Stimulated activated CD4-positive, alpha-beta T cell treated with anti-CD3 and anti-CD28 coated beads, Interleukin-15, amount 100 ng/mL, for 48 hours (primary cell): ENCODE measurements at places on chromosomes 7 and 10.

DNA sequence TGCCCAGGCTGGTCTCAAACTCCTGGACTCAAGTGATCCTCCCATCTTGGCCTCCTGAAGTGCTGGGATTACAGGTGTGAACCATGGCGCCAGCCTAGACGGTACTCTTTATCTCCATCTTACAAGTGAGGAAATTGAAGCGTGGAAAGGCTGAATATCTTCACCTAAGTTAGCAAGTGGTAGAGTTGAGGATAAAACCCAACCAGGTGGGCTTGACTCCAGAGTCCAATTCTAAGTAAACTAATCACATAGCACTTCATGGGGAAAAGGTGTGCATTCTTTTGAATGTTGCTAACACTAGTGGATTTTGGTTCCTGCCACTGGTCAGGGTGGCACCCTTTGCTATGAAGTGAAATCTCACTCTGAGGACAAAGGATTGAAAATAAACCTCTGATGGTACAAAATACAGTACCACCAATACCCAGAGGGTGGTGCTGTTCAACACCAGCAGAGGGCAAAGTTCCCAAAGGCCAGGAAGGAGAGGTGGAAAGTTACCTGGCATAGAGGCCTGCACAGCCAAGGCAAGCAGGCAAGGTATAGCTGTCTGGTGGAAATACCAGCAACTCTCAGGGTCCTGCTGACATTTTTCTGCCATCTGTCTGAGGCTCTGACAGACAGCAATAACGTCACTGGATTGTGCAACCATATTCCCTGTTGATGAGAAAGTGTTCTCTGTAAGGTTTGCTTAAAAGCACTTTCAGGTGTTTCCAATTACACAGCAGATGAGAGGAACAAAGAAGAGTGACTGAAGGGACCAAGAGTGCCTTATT is 17.6 kb downstream of the ZDHHC16 start:
- DNase-seq, result no peak

- DNase-seq, result no peak
Observed at GRCh38 chr10:123382491-123382890, 228.3 kb downstream of the BUB3 start.

GRCh38 chr10:132293201-132293812 is 14.4 kb downstream of the STK32C start:
- DNase-seq, result no peak

DNA sequence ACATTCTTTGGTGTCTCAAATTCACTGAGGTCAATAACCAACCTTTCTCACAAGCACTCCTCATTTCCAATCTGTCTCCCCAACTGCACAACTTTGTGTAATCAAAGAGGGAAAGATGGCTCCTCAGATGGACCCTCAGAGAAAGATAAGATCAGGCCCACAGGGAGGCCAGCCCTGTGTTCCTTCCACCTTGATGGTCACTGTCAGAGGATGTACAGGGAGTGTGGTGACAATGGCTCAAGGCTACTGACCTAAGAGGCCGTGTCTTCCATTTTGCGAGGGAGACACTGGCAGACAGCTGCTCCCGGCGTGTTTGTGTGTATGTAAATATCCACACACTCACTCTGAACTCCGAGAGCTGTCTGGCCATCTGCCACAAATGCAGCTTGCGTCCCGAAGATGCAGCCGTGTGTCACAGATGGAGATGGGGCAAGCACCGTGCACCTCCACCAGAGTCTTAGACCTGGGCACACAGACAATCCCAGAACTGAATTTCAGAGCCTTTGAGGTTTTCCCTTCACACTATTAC is 712.1 kb upstream of the NRP1 start:
- no peak for DNase-seq

DNA sequence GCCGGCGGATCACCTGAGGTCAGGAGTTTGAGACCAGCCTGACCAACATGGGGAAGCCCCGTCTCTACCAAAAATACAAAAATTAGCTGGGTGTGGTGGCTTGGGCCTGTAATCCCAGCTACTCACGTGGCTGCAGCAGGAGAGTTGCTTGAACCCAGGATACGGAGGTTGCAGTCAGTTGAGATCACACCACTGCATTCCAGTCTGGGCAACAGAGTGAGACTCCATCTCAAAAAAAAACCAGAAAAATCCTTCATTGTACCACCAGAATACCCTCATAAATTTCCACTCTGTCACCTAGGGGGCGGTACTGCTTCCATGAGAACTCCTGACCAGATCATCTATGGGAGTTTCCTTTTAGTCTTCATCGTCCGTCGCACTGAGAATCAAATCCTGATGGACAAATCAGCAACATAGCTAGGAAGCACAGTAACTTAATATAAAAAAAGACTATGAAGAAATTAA is 225.8 kb upstream of the KLF14 start:
- DNase-seq, result no peak

- DNase-seq, result no peak
Observed at GRCh38 chr10:111030042-111030750, 46.6 kb upstream of the ADRA2A start.

GRCh38 chr7:3067193-3067592 is 23.5 kb upstream of the CARD11 start:
- no peak for DNase-seq

GRCh38 chr10:18450298-18450697 is 201.1 kb downstream of the NSUN6 start:
- DNase-seq, result no peak

DNA sequence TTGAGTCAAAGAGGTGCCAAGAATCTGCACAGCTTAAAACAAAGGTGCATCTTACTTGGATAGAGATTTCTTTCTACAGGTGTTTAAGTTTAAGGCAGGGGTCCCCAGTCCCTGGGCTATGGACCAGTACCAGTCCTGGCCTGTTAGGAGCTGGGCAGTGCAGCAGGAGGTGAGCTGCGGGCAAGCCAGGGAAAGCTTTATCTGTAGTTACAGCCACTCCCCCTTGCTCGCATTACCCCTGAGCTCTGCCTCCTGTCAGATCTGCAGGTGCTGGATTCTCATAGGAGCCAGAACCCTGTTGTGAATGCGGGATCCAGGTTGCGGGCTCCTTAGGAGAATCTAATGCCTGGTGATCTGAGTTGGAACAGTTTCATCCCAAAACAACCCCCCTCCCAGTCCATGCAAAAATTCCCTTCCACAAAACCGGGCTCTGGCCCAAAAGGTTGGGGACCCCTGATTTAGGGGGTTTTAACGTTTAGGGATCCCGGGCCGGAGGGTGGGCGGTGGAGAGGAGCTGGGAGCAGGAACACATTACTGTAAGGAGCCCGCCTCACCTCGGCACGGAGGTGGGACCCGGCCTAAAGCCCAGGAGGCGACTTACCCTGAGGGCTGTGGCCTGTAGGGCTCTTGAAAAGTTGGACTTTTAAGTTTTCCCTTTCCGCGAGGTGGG is 60.2 kb downstream of the ZNF467 start:
- no peak for DNase-seq

DNA sequence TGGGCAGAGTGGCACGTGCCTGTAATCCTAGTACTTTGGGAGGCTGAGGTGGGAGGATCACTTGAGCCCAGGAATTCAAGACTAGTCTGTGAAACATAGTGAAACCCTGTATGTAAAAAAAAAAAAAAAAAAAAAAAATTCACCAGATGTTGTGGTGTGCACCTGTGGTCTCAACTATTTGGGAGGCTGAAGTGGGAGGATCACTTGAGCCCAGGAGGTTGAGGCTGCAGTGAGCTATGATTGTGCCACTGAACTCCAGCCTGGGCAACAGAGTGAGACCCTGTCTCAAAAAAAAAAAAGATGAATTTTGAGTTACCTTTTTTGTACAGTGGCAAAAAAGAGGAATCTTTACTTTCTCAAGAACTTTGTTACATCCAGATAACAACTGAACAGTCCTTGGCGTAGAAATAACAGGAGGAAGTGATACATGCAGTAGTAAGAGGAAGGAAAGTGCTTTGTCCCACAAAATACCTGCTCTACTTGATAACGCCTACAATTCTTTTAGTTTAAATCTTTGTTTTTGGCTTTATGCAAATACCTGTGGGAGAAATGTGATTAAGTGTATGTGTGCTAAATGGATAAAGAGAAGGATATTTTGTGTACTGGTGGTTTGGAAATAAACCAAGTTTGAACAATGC is 29.3 kb downstream of the SPAG6 start:
- no peak for DNase-seq

DNA sequence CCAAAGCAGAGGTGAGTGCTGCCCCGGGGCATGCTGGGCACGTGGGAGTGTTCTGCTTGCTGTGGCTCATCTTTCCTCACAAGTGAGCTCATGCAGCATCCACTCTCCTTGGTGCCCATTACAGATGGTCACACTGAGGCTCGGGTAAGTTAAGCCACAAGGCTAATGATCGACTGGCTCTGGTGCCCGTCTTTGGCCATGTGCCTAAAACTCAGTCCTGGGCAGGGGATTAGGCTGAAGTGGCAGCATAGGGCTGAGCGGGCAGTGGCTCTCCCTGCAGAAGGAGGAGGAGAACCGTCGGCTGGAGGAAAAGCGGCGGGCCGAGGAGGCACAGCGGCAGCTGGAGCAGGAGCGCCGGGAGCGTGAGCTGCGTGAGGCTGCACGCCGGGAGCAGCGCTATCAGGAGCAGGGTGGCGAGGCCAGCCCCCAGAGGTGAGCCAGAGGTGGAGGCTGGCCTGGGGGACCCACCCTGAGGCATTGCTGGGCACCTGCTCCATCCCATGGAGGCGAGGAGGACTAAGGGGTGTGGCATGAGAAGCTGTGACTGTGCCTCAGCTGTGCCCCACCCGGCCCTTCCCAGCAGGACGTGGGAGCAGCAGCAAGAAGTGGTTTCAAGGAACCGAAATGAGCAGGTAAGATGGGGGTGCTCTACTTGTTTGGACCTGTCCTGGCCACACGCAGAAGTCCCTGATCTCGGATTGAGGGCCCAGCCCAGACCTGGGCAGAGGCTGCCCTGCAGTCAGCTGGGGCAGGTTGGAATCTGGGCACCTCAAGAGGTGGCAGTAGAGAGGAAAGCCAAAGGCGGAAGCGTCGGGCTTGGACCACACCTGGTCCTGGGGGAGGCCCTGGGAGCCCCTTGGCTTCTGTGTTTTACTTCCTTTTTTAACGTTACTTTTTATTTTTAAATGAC is 7.3 kb downstream of the PGAM2 start:
- DNase-seq, result no peak

DNA sequence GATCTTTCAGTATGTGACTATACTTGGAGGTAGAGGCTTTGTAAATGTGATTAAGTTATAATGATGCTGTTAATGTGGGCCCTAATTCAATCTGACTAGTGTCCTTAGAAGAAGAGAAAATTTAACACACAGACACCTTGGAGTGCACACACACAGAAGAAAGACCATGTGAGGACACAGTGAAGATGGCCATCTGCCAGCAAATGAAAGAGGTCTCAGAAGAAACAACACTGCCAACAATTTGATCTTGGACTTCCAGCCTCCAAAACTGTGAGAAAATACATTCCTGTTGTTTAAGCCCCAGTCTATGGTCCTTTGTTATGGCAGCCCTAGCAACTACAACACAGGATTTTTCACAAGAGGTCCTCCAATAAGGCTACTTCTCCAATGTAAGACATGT is 120.9 kb upstream of the ABCB5 start:
- DNase-seq, result no peak

- no peak for DNase-seq
Observed at GRCh38 chr7:130344271-130344866, at the start of gene CPA5. Gene CPA5 (plus strand): TSS chr7:130344816. CDS start chr7:130346486, 1,670 bp downstream.

GRCh38 chr7:100971111-100972001 is 2.0 kb downstream of the MUC12 start:
- no peak for DNase-seq

DNA sequence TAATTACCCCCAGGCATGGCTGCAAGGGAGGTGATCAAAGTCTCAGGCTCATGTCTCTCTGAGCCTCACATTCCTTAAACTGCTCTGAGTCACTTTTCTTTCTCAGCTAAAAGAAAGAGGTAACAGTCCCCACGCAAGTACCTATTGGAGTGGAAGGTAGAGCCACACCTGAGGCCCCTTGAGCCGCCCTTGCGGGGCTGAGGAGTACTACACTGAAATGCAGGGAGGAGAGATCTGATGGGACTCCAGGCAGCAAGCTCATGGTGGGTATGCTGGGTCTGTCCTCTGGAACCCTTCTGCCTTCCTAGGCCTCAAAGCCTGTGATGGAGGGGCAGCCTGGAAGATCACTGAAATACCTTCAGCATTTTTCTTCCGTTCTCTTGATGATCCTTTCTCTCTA is 960.0 kb downstream of the DNAJB9 start:
- DNase-seq, result no peak

DNA sequence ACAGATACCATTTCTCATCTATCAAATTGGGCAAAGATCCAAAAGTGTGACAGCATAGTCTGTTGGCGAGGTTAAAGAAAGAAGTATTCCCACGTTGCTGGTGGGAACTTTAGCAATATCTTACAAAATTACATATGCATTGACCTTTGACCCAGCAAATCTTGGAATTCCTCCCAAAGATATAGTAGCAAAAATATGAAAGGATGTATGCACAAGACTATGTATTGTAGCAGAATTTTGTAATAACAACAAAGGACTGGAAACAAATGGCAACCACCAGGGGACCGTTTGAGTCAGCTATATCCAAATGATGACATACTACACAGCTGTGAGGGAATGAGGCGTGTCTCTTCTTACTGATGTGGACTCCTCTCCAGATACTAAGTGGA is 50.2 kb downstream of the KCNH2 start:
- DNase-seq, result no peak

DNA sequence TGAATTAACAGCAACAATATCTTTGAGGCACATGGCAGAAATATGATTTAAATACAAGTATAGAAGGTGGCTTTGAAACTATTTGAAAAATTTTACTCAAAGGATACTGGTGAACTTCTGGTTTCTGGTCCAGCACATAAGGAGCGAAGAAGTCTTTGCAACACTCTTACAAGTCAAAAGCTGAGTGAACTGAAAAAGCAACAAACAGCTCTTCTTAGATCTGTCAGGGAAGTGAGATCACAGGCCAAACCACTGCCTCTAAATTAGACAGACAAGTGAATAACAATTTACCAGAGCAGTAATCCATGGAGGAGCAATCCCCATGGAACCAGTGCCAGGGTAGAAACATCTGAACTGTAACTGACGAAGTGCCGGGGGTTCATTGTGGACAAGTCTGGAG is 9.6 kb upstream of the VWC2 start:
- DNase-seq, result no peak

GRCh38 chr7:38179776-38180226 is 1.8 kb downstream of the STARD3NL start:
- DNase-seq, result no peak

DNA sequence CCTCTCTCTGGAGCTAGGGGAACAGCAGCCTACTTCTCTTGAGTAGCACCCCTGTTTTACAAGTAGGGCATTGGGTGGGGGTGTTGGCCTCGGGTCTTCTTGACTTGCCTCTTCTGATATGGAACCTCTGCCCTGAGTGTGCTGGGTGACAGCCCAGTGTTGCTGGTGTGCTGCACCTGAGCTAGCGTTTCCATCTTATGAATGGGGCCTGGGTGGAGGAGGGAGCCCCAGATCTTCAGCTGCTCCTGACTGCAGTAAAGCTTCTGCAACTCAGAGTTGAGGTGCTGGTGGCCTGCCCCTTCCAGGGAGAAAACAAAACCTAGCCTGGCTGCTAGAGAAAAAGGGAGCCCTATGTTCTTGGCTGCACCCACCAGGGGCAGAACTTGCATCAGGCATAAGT is 202.5 kb upstream of the SHH start:
- no peak for DNase-seq

DNA sequence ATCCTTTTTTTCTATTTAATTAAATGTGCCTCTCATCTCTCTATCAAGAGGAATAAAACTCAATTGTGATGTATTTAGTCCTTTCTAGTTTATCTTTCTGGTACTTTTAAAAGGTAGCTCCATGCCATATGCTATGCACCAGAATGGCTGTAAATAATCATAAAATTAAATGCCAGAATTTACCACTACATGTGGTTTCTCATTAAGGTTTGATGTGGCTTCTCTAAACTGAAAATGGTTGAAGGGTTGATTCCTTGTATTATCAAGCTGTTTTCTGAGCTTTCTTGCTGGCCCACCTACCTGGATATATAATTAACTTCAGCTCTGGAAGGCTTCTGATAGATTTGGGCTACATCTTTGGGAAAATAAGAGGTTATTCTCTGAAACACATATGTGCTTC is 171.9 kb upstream of the RHOBTB1 start:
- DNase-seq, result no peak
